ENCODE measurements at places on chromosomes 6 and 20.

DNA sequence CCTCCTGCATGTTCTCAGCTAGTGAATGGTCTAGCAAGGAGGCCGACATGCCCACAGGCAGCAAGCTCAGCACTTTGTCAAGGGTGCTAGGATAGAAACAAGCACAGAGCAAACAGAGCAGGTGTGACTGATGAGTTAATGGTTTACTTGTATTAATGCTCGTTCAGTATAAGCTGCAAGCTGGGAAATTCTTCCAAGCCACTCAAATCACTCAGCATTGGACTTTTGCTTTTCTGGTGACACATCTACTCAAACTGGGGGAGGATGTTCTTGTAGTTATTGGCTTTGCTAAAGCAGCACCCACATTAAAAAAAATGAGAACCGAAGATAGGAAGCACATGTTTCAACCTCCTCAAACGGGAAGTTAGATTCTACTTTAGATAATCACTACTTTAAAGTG, 43.1 kb upstream of the NEDD9 start:
- no peak for DNase-seq

DNA sequence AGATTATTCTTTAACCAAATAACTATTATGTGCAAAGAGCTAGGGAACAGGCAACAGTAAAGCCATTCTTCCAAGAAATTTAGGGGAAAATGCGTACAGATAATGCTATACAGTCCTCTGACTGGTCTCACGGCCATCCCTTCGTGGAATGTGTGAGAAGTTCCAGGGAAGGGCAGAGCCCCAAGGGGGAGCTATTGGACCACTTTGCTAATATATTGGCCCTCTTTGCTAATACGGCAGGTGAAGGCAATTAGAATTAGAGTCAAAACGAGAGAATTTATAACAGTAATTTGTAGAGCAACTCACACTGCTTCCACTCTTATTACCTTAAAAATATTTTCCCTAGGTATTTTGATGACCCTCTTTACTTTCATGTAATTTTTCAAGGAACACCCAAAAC, 140.4 kb downstream of the IMPG1 start:
- DNase-seq: peak; percentile 51

DNA sequence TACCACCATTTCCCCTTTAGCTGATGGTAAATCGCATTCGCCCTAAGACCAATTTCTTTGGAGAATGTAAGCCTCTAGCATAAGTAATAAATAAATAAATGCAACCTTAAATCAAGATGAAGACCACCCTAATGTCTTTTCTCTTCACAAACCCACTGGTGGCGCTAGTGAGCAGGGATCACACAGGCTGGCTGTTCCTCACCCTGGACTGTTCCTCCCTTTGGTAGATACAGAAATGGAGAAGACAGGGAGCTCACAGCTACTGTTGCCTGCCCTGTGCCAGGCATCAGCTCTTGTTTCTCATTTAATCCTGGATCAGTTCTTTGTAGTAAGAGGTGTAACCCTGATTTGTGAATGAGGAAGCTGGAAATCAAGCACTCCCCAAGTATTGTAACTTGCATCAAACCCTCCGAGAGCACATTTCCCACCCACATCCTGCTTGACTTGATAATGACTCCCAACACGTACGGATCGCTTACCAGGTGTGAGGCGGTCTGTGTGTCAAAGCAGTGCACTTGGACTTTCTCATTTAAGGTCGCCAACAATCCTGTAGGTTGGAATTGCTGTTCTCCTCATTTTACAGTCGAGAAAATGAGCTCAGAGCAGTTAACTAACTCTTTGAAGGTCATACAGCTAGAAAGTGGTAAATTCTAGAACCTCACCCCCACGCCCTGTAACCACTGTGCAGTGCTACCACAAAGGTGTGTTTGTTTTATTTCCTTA, 236.1 kb downstream of the TSHZ2 start:
- peak; percentile 30 for DNase-seq

DNA sequence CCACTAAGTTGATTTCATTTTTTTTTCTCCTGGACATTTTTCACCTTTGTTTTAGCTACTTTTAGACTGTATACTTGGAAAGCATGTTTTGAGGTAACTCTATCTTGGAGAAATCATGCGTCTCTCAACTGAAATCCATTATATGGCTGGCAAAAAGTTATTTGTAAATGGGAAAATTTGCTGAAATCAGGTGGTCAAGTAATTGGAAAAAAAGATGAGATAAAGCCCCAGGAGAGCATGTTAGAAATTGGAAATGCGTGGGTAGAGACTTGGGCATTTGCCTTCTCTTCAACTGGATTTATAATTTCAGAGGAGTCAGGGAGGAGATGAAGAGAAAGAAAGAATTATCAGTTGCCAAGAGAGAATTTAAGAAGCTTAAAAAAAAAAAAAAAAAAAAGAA, 217.1 kb upstream of the MAP3K7 start:
- DNase-seq: no peak

GRCh38 chr6:17469006-17469832, 75.8 kb downstream of the CAP2 start:
- no peak for DNase-seq

GRCh38 chr6:90154755-90155470, 141.7 kb downstream of the BACH2 start:
- no peak for DNase-seq

DNA sequence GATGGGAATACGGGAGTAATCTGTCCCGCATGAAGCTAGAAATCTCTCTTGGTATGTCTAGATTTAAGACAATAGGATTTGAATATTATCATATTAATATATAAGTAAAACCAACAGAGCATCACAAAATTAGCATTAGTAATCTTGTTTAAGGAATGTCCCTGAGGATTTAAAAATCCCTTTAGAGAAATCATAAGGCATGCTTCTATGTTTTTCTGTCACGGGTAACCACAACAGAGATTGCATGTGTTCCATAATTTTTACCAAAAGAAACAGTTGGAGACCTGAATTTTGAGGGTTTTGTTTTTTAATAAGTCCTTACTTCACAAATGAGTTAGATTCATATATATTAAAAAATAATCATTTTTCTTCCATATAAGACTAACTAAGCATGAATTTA, 146.8 kb downstream of the GJA1 start:
- DNase-seq: no peak

- DNase-seq: no peak
These were observed 233.1 kb downstream of the PACRG start for GRCh38 chr6:162960679-162961457.

GRCh38 chr6:26187981-26188635, 100.9 kb downstream of the HFE start:
- DNase-seq: no peak

DNA sequence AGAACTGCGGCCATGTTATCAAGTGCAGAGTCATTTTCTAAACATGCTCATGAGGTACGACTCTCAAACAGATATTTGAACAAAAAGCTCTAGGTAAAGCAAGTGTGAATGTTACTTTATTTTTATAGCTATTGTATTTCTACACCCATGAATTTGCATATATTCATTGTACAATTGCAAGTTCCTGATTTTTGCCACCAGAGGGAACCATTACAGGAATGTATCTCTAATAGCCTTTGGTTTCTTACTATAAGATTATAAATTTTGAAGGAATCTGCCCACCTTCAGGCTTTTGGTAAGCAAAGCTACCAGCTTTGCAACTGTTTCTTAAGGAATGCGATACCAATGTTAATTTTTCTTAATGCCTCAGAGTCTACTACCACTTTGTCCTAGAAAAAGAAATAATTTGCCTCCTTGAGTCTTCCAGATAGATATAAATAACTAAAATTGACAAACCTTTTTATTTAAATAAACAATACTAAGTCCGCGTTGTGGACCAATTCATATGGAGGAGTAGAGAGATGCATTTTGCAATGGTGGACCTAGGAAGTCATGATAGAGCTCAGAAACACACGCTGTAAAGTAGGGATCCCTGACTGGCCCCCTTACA, 125.4 kb upstream of the SAMD5 start:
- peak; percentile 4 for DNase-seq

GRCh38 chr6:20463396-20463795, 61.7 kb downstream of the E2F3 start:
- no peak for DNase-seq

DNA sequence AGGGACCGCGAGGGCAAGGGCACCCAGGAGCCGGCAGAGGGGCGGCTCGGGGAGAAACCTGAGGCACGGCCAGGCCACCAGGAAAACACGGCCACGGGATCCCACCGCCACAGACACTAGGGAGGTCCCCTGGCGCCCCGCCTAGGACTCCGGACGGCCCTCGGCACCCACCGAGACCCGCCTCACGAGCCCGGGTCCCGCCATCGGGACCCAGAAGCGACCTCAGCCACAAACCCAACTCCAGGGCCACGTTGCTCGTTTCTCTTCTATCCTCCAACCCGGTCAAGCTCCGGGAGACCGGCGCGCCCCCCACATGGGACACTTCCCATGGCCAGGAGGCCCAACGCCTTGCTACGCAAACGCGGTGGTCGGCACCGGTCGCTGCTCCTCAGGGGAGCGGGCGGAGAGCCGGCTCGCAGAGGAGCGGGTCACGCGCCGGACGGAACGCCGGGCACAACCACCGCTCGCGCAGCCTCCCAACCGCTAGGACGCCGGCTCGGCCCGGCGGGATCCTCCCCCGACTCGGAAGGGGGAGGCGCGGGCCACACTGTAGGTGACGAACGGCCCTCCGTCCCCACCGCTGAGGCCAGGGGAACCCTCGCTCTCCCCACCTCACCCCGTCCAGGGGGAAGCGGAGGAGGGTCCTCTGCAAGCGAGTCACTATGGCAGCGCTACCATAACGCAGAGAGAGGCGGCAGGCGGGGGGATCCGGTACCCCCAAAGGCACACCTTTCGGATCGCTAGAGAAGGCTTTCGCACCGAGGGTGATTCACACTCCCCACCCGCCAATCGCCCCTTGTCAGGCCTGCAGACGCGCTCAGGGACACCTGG, 1514.1 kb upstream of the DEFB115 start:
- DNase-seq: no peak

DNA sequence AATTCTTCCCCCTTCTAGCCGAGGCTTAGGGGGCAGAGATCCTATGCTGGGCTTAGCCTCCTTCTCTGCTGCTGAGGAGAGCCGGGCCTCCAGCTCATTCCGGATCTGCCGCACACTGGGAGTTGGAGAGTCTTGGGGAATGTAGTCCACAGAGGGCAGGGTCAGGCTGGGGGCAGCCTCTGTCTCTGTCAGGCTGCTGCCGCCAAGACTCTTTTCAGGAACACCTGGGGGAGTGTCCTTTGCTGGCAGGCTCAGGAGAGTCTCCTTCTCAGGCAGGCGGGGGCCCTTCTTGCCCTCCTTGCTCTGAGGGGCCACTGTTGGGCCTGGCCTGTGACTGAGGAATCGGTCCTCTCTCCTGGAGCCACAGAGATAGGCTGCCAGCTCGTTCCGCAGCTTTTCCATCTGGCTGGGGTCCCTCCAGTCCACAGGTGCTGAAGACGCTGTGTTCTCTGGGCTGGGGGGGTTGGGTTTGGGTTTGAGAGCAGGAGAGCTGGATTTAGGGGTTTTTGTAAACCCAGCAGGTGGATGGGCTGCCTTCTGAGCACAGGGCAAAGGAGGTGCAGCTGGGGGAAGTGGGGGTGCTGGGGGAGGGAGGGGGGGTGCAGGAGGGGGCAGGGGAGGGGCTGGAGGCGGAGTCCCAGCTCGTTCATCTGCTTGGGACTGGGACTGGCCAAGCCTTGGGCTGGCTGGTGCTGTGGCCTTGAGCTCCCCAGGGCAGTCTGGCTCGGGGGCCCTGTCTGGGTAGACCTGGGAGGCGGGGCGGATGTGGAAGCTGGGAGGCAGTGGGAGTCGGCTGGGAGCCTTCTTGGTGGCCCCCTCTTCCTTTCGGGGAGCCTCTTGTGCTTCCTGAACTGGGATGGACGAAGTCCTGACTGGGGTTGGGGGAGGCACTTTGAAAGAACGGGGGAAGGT, 36.1 kb downstream of the C6orf132 start:
- no peak for DNase-seq

GRCh38 chr6:31357886-31358285, 907 bp upstream of the HLA-B start:
- DNase-seq: no peak

DNA sequence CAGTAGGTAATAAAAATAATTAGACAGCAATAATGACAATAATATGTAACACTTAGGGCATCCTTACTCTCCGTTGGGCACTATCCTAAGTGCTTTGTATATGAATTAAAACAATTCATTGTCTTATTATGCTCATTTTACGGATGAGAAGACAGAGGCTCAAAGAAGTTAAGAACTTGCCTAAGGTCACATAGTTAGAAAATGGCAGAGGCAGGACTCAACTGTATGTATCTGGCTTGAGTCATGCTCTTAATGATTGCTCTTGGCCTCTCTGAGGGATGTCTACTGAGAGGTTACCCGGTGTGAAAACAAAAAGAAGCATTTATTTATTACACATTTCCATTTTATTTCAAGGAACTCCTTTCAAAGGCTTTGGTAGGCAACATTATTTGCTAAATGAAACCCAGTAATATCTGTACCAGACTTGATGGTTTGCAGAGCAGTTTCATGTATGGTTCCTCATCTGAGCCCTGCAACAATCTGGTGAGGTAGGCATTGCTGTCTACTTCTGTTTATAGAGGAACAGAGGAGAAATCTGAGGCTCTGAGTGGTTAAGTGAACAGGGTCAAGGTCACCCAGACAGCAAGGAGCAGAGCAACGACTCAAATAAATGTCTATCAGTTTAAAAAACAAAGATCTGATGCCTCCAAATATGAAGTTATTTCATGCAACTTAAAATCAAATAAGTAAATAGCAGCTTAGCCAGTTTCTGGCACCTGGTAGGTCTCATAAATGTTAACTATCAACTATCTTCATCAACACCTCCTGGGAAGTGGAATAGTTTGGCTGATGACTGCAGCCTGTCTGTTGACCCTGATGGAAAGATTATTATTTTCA, 4.2 kb upstream of the PARD6B start:
- DNase-seq: no peak

GRCh38 chr6:62615366-62616015, 329.5 kb upstream of the KHDRBS2 start:
- DNase-seq: no peak

DNA sequence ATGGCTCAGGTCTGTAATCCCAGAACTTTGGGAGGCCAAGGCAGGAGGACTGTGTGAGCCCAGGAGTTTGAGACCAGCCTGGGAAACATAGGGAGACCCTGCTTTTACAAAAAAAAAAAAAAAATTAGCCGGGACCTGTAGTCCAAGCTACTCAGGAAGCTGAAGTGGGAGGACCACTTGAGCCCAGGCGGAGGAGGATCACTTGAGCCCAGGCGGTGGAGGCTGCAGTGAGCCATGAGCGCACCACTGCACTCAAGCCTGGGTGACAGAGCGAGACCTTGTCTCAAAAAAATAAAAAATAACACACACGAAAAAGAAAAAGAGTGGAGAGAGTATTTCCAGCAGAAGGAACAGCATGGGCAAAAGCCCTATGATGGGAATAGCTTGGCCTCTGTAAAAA, 2.0 kb downstream of the TTLL9 start:
- no peak for DNase-seq

- no peak for DNase-seq
These were observed 41.0 kb downstream of the POU3F2 start for GRCh38 chr6:98875375-98875774.

DNA sequence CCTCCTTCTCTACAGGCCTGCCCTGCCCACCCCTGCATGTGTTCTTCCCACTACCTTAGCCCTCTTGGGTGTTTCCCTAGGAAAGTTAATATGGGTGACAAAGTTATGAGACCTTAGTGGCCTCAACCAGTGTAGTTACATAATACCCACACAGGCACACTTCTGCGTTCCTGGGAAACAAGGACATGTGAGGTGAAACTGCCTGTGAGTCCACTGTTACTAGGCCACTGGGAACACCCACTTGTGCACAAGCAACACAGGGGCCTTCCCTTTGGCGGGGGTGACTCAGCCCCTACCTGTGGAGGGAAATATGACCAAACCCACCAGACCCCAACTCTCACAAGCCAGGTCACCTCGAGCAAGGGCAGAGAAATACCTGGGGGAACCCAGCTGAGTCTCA, 12.8 kb downstream of the PI16 start:
- no peak for DNase-seq
